ENCODE measurements at places on chromosomes 1 and 21. TPM values are rescaled to one million over a fixed set of nuclear protein-coding genes. Genes with fewer than 3 reads are reported as not detected.

Gene CLDN14
- not detected for total RNA-seq

Gene TYW3
- 3.6 TPM for total RNA-seq

Gene SHISA4
- 39.1 TPM for total RNA-seq

Gene CYP4A22
- not detected for total RNA-seq

Gene LIPI
- not detected for total RNA-seq

Gene RPTN
- not detected for total RNA-seq

Gene MROH9
- not detected for total RNA-seq

DNA sequence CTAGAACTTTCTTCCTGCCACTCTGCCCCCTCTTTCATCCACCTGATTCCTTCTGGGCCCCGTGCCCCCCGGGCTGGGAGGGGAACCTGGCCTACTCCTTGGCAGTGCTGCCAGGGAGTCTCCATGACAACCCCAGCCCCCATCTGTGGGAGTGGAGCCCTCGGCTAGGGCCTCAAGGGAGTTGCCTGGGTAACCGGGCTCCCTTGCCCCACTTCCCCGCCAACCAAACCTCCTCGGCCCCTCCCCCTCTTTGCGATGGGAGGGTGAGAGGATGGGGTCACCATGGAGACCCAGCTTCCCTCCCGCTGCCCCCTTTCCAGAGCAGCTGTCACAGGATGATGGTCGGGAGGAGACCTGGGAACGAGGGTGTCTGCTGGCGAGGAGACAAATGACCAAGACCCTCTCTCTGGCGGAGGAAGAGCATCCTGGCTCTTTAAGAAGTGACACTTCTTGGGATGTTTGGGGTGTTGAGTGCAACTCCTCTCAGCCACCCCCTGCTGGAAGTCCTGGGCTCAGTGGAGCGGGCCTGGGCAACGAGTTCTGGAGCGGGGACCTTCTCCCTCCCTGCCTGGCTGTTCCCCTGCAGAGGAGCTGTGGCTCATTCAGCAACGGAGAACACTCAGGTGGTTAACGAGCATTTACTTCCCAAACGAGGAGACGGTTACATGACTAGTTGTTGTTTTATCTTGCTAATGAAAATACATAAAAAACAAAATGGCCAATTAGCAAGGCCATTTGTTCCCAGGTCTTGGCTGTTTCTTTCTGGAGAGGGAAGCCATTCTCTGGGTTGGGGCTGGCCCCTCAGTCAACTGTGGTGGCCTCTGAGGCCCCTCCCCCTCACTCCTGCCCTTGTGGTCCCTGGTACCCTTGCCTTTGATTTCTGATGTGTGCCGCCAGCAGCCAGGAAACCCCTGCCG lies 82.8 kb downstream of the UBIAD1 start:
- no peak for DNase-seq

DNA sequence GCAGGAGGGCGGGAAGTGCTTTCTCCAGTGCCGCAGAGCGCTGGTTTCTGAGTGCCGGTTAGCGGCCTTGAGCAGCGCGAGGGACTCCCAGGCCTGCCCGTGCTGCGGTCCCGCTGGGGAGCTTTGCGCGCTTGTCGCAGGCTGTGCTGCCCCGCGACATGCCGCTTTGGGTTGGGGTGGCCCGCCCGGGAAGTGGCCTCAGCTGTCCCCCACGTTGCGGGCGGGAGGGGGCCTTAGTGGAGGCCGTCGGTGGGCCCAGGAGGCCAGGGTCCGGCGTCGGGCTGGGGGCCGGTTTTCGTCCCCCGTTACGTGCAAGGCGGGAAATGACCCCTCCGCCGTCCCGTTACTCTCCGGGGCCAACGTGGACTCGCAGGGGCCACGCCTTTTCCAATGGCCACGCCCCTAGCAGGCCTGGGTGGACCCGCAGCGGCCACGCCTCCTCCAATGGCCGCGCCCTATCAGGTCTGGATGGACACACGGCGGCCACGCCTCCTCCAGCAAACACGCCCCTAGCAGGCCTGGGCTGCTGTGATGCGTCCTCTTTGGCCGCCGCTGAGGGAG lies 977 bp upstream of the C1orf174 start:
- DNase-seq, result peak; percentile 99

DNA sequence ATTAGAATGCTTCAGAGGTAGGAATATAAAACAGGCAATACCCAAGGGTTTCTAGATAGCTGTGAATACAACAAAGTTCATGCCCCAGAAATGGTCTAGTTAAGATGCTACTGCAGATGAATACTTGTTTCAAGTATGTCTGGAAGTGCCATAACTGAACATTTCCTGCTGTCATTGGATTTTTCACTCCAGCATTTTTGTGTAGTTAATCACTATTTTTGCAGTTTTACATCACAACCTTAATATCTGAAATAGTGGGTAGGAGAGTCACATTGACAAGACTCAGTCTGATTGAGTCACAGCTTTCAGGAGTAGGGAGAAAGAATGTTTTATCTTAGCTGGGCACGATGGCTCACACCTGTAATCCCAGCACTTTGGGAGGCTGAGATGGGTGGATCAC lies 126.4 kb upstream of the C1orf21 start:
- DNase-seq, result no peak

GRCh38 chr1:182723200-182723599 lies 38.8 kb upstream of the RGS8 start:
- no peak for DNase-seq

DNA sequence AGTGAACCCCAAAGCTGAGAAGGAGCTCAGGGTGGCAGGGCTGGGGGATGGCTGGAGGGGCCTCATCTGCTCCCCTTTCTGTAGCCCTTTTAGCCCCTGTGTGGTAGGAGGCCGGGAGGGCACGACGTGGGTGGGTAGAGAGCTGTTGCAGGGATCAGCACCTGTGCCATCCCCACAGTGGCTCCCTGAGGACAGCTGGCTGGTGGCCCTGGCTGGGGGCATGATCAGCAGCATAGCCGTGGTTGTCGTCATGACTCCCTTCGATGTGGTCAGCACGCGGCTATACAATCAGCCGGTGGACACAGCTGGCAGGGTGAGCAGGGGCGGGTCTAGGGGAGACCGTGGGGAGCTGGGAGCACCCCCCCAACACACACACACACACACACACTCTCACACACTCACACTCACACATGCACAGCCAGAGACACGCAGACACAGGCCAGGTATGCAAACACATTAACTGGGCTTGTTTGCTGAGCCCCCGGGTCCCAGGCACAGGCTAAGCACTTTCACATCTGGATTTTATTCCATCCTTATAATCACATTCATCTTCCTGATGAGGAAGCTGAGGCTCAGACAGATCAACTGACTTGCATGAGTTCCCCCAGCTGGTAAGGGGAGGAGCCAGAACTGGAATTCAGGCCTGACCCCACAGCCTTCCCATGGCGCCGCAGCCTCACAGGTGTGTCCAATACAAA lies 2.5 kb downstream of the SLC25A34 start:
- DNase-seq, result no peak

- DNase-seq, result no peak
Measured at GRCh38 chr1:160577671-160578070, 1.6 kb downstream of the CD84 start.

GRCh38 chr21:31022306-31022705 lies 16.0 kb downstream of the KRTAP19-8 start:
- DNase-seq, result no peak

GRCh38 chr1:63328781-63329180 lies 6.4 kb downstream of the FOXD3 start:
- no peak for DNase-seq

DNA sequence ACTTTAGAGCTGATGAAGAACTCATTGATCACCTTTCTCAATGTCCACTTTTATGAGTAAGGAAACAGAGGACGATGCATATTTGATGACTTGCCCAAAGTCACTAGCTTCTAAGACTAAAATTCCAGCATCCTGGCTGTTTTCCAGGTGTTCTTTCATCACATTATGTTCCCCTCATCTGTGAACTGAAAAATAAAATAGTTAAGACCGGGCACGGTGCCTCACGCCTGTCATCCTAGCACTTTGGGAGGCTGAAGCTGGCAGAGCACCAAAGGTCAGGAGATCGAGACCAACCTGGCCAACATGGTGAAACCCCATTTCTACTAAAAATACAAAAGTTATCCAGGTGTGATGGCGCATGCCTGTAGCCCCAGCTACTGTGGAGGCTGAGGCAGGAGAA lies 297.5 kb downstream of the DUSP10 start:
- DNase-seq, result no peak

GRCh38 chr1:78141531-78142231 lies 95.9 kb downstream of the GIPC2 start:
- DNase-seq, result no peak

DNA sequence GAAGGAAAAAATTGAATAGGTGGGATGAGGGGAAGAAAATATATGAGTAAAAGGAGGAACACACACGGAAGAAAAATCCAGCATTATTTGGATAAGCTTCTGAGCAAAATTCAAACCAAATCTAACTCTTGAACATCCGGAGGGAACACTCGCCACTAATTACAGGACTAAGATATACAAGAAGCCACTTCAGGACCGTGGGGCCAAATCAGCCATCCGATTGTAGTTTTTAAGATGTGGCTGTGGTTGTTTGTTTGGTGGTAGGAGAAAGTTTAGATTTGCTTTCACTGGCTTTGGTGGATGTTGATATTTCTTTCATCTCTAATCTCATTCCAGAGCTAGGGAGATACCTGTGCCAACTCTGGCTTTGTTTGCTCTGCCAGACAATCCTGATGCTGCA lies 43.7 kb upstream of the ADAMTS1 start:
- DNase-seq, result no peak

DNA sequence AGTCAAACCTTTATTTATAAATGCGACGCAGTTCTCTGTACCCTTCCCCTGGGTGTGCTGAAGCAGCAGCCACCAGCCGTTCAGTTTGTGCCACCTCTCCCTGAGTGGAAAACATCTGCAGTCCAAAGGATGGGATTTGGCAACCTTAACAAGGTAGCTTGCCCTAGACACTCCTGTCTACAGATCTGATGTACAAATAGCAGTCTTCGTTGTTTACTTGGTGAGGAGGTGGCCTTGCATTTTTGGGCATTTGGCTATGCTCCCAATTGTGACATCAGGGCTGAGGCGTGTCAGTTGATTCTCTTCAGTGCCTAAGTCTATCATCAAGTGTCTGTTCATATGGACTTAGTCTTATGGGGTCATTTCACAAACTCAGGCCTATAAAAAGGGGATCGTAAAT lies 59.8 kb downstream of the KDM1A start:
- no peak for DNase-seq

- DNase-seq, result no peak
Measured at GRCh38 chr21:20026543-20026942, 971.7 kb upstream of the NCAM2 start.

GRCh38 chr1:221099747-221100595 lies 220.7 kb downstream of the HLX start:
- no peak for DNase-seq

DNA sequence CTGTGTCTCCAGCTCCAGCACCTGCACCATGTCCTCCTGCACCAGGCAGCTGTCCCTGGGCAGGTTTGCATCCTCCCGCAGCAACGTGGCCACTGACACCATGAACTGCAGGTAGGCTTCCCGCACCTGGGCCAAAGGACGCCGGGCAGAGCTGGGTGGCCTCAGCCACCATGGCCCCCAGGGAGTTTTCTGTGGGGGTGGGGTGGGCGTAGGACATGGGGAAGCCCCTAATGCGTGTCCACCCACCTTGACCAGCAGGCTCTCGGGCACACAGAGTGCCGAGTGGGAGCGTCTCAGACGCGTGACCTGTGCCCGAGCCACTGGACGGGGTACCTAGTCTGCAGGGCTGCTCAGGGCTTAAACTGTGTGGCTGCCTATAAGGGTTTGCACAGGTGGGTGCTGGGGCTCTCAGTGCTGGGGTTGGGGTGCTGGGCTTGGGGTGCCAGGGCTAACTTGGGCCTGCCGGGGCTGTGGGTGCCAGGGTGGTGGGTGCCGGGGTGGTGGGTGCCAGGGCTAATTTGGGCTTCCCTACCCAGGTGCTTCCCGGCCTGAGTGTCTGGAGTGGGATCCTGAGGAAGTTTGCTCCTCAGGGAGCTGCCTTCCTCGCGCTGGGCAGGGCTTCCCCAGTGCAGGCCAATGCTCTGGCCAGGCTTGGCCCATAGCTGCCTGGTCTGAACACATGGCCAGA lies 17.7 kb downstream of the PRXL2B start:
- no peak for DNase-seq

DNA sequence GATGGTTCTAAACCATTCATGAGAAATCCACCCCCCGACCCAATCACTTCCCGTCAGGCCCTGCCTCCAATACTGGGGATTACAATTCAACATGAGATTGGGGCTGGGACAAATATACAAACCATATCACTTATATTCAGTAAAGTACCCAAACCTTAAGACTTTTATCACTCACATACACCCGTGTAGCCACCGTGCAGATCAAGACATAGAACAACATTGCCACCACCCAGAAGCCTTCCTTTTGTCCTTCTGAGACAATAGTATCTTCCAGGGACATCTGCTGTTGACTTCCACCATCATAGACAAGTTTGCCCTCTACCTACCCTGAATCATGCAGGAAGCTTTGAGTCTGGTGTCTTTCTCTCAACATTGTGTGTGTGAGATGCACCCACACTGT lies 37.5 kb downstream of the CLIC6 start:
- DNase-seq, result no peak

- DNase-seq, result no peak
Measured at GRCh38 chr1:13892198-13892597, 192.2 kb downstream of the PRDM2 start.

DNA sequence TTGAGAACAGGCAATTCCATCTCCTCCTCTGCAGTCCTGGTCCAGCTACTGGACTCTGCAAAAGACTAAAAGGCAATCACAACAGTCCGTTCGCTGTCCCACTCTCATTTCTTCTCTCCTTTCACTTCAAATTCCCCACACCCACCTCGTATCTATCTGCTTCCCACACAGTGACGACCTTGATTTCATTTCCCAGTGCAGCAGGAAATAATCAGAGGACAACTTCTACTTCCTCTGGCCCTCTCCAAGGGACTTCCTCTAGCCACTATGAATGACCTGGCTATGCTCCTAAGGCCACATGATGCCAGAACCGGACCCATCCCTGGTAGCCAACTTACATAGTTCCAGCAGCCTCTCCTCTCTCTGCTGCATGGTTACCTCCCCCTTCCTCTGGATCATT lies 8.0 kb downstream of the NOL9 start:
- DNase-seq, result no peak

DNA sequence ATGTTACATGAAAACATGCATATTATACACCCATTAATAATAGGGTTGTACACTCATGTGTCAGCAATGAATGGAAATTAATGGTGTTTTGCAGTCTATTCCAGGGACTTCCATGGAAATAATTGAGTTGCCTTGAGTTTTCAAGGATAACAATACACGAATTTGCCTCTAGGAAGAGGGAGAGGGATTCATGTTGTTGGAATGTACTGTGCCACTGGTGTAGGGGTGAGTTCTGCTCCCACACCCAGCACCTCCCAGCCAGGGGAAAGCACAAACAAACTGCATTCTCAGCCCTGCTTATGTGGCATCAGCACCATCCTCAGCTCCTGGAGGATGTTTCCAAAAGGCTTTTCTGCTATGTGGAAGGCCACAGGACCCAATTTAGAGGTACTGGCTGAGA lies 57.8 kb downstream of the BCAR3 start:
- no peak for DNase-seq

- DNase-seq, result no peak
Measured at GRCh38 chr1:16151196-16151994, 4.5 kb downstream of the EPHA2 start.

DNA sequence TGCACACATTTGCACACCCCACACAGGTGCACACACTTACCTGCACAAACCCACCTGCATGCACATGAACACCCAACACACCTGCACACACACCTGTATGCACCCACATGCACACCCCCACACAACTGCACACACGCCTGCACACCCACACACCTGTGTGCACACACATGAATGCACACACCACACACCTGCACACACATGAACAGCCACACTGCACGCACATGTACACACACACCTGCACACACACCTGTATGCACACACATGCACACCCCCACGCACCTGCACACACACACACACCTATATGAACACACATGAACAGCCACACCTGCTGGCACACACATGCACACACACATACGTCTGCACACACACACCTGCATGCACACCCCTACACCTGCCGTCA lies 17.9 kb upstream of the TTC34 start:
- peak; percentile 84 for DNase-seq
